ENCODE measurements at places on chromosomes 5 and 9.

- DNase-seq: no peak
Measured at GRCh38 chr5:165620394-165620793, 2115.0 kb downstream of the MAT2B start.

DNA sequence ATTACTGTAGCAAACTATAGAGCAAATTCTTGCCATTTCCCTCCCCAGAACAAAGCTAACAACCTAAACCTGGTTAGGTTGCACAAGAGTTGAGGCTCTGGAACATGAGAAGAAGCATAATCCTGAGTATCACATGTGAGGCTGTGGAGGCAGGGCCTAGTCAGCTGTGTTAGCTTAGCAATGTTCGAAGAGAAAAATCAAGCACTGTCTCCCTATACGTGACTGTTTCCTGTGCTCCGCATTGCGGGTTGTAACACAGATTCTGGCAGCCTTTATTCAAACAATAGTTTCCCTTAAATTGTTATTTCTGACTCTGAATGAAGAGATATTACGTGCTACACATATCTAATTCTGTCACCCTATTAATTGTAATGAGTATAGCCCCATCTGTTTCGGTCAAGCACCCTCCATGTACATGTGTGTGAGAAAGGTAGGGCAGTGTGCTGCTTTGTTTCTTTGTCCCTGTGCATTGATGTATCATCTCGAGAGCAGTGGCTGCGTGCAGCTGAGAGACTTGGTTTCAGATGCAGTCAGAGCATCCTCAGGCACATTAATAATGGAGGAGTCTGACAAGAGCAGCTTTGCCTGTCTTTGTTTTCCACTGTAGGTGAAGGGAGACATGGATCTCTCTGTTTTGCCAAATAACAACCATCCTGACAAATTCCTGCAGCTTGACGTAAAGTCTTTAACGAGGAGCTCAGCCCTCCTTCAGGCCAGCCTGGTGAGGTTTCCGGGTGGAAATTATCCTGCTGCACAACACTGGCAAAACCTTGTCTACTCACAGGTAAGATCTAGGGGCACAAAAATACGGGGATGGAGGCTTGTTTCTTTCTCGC lies at the start of gene MINAR2:
Gene MINAR2, plus strand, starts transcription at position 523 of the 836 bp plus-strand sequence. Its CDS starts 97 bp downstream, at position 620.
- DNase-seq: peak; percentile 19

GRCh38 chr5:152942633-152943336 lies 537.7 kb upstream of the NMUR2 start:
- DNase-seq: peak; percentile 20

DNA sequence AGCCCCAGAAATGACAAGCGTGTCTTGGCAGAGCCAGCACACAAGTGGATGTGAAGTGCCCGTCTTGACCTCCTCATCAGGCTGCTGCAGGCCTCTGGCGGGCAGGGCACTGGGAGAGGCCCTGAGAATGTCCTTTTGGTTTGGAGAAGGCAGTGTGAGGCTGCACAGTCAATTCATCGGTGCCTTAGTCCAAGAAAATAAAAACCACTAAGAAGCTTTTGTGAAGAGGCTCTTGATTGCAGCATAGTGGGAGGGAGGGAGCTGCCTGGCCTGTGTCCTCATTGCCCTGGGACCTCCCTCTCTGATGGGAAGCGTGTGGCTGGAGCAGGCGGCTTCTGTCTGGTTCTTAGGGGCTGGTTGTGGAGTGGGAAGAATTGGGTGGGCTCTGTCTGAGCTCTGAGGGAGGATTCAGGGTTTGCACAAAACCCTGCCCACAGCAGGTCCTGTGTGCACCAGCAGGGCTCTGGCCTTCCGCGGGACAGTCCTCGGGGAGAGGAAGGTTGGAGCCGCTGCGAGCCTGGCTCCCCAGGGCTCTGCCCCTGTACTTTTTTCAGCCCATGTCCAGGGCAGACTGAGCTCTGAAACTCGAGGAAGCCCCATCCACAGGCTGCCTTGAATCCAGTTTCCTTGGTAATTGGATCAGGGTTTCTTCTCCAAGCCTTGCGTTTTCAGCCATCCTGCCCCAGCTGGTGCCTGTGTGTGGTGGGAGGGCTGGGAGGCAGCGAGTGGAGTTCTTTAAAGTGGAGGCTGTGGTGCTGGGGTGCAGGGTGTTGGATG lies 1.1 kb downstream of the HRCT1 start:
- peak; percentile 52 for DNase-seq

DNA sequence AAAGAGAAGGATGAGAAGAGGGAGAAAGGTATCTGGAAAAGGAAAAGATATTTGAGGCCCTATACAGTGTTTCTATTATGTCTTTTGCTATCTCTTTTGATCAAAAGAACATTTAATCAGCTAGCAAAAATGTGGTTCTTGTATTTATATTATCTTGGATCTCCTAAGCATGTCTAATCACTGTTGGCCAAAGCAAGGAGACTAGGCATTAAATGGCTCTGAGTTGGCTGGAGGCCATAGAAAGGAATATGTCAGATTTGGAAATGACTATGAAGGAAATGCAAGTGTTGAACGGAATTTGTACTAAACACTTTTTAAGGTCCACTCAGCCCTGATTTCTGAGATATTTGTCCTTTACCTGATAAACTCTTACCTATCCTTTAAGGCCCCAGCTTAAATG lies 22.4 kb upstream of the THG1L start:
- DNase-seq: no peak

DNA sequence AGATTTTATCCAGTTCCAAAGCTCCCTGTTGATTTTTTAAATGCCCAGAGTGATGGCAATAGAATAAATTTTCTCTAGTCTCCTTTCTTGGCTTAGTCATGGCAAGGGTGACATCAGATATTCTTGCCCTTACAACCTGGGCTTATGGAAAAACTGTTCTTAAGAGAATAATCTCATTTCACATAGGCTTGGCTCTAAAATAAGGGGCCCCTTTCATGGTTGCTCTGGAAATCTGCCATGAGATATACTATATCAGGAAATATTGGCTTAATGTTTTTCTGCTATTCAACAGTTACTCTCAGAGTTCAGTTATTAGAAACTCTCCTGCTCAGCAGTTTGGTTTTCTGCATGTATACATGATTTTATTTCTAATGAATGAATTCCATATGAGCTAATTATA lies 7.8 kb downstream of the HMHB1 start:
- DNase-seq: no peak

GRCh38 chr5:167440846-167441245 lies 850.6 kb upstream of the WWC1 start:
- DNase-seq: peak; percentile 58

GRCh38 chr5:127040796-127041520 lies 10.6 kb upstream of the MARCHF3 start:
- no peak for DNase-seq

DNA sequence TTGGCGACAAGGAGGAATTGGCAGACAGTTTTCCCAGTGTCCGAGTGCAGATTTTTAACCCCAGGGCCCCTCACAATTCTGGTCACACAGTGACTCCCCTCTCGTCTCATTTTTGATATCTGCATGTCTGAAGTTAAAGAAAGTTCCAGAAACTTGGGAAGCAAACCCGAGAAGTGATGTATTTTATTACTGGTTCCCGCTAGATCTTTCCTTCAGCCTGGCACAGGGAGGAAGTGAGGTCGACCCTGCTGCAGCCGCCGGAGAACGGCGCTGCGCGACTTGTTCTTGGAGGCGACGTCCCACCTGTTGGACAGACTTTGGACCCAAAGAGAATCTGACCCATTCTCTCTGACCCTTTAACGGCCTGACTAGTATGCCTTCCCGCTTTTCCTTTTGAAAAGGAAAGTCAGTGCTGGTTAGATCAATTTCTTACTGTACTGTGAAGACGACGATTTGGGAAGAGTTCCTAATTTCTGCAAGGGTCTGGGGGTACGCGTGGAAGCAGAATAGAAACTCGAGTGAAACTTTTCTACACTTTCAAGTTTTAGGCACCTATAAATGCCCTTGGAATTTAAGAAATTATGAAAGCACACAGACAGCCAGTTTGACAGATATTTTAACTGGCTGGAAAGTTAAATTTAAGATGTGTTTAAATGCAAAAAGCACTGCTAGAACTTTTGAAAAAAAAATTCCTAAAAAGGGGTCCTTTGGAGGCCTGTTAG lies 744 bp downstream of the OTULIN start:
- DNase-seq: no peak

- DNase-seq: no peak
Measured at GRCh38 chr9:27457445-27457844, 66.6 kb upstream of the IFNK start.

DNA sequence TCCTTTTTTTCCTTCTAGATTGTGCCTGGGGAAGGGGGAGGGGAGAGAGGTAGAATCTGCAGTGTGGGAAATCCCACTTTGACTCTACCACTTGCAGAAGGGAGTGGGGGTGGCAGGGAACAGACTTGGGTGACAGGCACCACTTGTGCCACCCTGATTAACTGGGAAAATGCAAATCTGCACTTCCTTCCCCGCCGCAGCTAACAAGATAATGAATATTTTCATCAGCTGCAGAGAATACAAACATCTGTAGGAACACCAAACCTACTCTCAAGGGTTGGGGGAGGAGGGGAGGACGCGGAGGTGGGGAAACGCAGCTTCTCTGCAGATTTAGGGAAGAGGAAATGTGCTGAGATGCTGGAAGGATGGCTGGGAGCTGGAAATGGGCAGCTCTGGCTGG lies 73.5 kb downstream of the TRIM32 start:
- no peak for DNase-seq

- no peak for DNase-seq
Measured at GRCh38 chr5:53091289-53091688, 18.3 kb downstream of the MOCS2 start.

DNA sequence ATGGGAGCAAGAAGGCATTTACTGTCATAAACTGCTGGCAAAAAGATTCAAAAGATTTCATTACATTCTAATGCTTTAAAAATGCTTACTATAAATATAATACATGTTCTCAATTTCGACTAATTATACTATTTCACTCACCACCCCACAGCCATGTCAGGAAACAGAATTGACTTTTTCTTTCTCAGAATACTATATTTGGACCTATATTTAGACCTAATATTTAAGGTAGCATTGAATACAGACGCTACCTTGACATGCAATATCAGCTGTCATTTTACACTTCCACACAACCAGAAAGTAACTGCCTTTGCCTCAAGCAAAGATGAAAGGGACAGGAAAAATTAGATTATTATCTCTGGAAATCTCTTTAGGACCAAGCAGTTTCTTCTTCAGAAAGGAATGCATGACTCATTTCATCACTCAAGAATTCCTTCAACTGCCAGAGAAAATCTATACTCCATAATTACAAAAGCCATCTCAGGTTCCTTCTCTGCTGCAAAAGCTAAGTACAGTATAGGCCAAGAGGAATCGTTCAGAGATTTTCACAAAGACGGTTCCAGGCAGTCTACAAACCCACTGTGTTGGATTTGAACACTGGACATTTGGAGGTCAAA lies 11.8 kb upstream of the UBE2QL1 start:
- DNase-seq: no peak

- no peak for DNase-seq
Measured at GRCh38 chr9:108662091-108662875, 193.5 kb downstream of the ACTL7B start.

GRCh38 chr9:33645706-33646105 lies 121.7 kb downstream of the ANKRD18B start:
- no peak for DNase-seq

- no peak for DNase-seq
Measured at GRCh38 chr5:55236800-55237199, 3.4 kb upstream of the CCNO start.

- DNase-seq: no peak
Measured at GRCh38 chr9:125942125-125942524, 195.0 kb downstream of the PBX3 start.

DNA sequence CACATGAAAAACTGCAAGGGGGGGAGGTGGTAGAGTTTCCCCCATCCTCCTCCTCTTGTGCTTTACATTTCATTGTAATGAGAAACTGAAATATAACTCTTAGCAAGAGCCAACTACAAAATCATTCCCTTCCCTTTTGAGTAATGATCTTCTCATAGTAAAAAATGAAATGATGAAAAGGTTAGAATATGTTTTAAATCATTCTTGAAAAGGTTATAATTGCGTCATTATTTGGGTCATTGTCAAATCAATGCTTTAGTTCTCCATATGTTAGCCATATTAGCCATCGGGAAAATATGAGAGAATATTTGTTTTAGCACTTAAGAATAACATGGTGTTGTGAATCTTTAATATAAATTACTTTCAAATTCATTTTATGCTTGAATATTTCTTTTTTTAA lies 1185.0 kb upstream of the CDH18 start:
- DNase-seq: no peak

DNA sequence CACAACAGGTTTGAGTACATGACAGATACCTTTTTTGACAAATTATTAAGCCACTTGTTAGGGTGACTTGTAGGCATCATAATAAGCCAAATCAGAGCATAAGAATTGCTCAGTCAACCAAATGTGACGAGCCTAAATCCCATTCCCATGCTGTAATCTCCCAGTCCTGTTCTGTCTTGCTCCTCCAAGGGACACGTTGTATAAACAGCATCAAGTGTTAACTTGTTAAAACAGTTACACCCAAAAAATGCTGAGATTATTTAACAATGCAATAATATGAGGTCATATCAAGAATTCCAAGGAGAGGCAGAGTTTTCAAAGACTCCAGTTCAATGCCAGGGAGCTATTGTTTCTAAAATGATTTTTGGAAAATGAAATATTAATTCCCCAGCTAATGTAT lies 76.2 kb downstream of the SH3TC2 start:
- DNase-seq: no peak

DNA sequence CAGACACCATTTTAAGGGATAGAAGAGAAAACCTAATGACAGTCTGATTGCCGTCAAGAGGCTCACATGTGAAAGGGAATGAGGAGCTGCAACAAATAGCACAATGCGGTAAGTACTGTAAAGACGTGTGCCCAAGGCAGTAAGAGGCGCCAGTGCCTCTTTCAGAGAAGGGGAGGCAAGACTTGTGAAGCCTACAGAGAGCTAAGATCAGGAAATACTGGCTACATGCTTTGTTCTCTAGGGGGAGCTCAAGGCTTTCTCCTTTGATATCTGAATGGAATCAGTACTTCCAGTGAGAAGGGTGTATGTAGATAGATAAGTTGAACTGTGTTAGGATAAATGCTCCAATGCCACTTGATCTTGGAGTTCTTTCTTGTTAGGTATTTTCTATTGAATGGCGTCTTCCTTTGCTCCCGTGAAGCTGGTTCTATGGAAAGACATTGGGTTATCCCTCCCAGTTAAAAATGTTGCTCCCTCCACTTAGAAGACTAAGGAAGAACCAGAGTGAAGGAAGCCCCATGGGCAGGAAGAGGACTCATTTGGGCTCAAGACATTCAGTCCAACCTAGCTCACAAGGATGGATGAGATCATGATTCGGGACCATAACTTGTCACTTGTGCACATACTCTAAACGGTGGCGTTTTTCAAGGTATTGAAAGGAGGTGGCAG lies 23.5 kb upstream of the ALDOB start:
- no peak for DNase-seq

DNA sequence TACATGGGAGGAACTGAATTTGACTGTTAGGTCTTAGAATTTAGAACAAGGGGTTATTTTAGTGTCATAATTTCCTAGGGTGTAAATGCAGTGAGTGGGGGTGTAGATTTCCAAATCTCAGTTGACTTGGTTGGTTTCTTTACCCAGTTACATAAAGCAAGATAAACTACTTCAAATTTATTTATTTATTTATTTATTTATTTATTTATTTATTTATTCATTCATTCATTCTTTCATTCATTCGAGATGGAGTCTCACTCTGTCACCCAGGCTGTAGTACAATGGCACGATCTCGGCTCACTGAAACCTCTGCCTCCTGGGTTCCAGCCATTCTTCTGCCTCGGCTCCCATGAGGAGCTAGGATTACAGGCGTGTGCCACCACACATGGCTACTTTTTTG lies 200.4 kb downstream of the SLF1 start:
- DNase-seq: no peak

GRCh38 chr9:29637471-29638237 lies 2064.4 kb upstream of the C9orf72 start:
- DNase-seq: no peak

- no peak for DNase-seq
Measured at GRCh38 chr9:3006851-3007250, 163.0 kb upstream of the PUM3 start.

Measured in glutamatergic neuron (in vitro differentiated cells).